Left lobe of liver (tissue), 2 donors: ENCODE measurements at places on chromosomes 1 and 21.

GRCh38 chr1:20735581-20736111, 3.1 kb upstream of the SH2D5 start:
- DNase-seq = no peak

GRCh38 chr1:42815941-42816584, 859 bp upstream of the ERMAP start:
- no peak for DNase-seq

DNA sequence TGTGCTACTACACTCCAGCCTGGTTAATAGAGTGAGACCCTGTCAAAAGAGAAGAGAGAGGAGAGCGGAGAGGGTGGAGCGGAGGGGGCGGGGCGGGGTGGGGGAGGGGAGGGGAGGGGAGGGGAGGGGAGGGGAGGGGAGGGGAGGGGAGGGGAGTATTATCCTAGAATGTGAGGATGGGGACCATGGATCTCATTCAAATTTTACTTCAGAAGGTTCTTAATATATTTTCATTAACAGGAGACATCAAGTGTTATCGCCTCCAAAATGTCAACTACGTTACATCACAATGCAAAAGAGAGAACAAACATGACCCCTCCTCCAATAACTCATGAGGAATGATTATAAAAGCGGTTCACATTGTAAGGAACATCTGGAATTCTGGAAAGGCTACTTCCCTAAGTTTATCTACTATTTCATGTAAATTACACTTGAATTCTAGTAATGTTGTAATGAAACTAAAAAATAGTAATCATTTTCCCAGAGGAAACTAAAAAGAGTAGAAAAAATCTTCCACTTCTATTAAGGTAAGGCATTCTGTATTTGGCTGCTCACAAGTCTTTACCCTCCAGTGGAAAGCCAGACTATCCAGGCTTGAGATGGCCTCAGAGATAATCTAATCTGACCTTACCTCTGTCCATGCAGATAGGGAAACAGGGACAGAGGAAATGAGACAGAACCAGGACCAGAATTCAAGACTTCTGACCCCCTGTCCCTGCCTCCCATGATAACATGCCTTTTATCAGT, 18.8 kb upstream of the GUCA2A start:
- no peak for DNase-seq

DNA sequence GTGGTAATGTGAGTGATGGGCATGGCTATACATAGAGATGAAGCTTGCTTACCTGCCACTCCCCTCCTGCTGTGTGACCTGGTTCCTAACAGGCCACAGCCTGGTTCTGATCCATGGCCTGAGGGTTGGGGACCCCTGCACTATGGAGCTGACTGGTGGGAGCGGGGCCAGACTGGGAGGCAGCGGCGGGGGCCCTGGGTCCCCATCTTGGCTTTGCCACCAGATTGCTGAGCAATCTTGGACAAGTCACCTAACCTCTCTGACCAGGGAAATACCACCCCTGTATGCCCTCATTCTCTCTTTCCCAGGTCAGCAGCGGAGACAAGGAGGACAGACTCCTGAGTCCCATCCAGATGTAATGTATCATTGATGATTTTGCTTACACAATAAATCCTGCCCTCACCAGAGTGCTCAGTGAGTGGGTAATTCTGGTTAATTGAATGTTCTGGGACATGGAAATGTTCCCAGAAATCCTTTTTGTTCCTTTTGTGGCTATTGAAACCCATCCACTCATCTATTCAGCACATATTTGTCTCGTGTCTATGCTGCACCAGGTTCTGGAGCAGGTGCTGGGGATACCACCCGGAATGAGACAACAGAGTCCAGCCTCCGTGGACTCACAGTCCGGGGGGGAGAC, 4.1 kb upstream of the ARHGEF10L start:
- no peak for DNase-seq

DNA sequence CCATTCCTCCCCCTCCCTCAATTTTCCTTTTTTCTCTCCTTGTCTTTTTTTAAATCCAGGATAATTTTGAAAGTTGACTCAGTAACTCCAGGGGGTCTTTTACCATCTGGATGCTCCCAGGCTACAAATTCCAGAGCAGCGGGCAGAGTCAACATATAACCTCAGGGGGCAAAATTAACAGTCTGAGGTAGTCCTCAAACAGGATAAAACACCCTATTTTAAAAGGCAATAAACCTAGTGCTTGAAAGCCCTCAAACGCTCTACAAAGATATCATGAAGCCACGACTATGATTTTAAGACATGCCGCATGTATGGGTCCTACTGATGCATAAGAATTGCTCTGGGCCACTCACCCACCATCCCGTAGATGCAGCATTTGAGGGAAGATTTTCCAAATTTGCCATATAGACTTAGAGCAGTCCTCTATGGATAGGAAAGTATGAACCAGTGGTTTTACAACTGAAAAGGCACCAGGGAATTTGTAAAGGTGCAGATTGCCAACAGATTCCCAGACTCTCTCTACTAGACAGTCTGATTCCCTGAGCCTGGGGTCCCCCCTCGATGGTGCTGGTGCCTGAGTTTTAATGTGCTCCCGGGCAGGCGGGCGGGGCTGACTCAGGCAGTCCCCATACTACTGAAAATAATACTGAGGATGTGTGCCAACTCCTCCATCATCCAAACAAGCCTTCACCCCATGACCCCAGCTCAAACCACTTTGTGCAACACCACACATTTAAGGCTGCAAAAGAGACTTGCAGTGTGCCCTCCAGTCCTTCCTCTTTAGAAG, 37.2 kb downstream of the PTPN14 start:
- DNase-seq = no peak

- DNase-seq = peak; percentile 41
Observed at GRCh38 chr1:7409278-7409677, 361.8 kb upstream of the VAMP3 start.
